ENCODE measurements at places on chromosomes 3 and 15.

- DNase-seq: no peak
These were observed 9.1 kb downstream of the KCNMB2 start for GRCh38 chr3:178545337-178545736.

- no peak for DNase-seq
These were observed 17.6 kb downstream of the ACAD11 start for GRCh38 chr3:132641837-132642538.

GRCh38 chr3:143146486-143147274 lies 27.1 kb downstream of the CHST2 start:
- no peak for DNase-seq

- DNase-seq: no peak
These were observed 2.8 kb downstream of the FURIN start for GRCh38 chr15:90871139-90871715.

- no peak for DNase-seq
These were observed 2.8 kb upstream of the C15orf40 start for GRCh38 chr15:83014205-83014653.

DNA sequence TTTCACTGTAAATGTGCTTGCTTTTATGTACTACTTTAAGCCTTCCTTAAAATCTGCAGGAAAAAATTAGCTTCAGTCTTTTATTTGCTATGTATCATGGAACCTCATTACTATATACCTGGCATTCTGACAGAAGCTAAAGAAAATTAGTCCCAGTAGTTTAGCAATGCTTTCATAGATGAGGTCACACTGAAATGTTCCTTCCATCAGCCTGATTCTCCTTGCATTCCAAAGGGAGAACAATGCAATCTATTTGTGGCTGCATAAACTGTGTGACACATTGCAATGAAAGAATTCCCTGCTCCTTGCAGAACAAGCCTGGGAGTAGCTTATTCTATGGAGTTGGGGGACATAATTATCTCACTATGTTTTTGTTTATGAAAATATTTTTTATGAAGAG lies 691.5 kb upstream of the ARPP21 start:
- no peak for DNase-seq

DNA sequence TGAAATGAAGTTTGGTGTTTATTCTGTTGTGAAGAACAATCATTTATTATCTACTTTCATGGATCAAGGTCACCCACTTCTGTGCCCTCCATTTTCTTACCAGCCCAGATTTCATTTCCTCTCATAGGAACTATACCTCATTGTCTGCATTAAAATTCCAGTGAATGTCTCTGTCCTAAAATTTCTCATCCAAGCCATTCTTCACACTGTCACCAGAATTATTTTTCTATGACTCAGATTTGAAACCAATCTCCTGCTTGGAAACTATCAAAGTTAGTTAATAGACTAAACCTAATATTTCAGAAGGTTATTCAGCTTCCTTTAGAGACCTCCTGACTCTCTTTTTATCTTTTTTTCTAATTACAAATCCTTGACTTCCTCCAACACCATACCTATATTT lies 364.1 kb upstream of the CBLB start:
- no peak for DNase-seq

- DNase-seq: no peak
These were observed 60.0 kb upstream of the SEC13 start for GRCh38 chr3:10380906-10381305.

DNA sequence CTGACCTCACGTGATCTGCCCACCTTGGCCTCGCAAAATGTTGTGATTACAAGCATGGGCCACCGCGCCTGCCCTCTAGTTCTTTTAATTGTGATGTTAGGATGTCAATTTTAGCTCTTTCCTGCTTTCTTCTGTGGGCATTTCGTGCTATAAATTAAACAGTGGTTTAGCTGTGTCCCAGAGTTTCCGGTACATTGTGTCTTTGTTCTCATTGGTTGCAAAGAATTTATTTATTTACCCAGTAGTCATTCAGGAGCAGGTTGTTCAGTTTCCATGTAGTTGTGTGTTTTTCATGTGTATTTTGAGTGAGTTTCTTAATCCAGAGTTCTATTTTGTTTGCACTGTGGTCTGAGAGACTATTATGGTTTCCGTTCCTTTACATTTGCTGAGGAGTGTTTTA lies 30.1 kb downstream of the MYRIP start:
- no peak for DNase-seq

DNA sequence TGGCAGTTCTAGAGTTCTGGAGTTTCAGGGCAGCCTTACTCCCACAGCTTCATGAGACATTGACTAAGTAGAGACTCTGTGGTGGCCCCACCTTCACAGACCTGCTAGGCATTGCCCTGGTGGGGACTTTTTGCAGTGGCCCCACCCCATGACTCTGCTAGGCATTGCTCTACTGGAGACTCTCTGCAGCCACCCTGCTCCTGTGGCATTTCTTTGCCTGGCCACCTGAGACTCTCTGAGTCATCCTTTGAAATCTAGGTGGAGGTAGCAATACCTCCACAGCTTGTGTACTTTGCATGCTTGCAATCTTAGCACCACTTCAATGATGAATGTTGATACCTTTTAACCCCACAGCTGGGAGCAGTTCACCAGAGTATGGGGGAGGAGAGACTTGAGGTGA lies 40.6 kb upstream of the DHX36 start:
- no peak for DNase-seq

DNA sequence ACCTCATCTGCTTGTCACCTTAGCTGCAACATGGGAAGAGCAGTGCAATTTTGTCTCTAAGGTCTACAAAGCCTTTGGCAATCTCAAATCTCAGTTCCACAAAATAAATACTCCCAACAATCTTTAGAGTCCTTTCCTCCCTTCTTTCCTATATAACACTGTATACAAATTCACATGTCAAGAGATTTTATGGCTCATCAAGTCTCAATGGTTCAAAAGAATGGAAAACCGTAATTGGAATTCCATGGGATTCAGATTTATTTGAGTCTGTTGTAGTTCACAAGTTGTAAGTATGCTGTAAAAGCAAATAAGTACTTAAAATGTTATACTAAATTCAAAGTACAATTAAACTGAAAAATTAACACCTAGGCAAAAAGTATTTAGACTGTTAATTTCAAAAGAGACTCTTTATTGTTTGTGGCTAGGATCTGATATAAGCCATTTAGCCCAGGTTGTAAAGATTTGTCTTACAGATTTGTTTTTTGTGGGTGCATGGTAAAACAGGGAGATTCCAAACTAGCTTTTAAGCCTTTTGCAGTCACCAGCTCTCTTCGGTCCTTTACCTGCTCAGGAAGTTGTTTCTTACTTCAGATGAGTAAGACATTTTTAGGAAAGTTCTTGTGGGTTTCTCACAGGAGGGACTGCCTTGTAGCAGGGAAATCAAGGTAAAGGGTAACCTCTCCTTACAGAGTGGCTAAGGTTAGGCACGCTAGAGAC lies 50.1 kb downstream of the CMSS1 start:
- no peak for DNase-seq

- no peak for DNase-seq
These were observed 86.9 kb downstream of the PEX5L start for GRCh38 chr3:179949869-179950268.

DNA sequence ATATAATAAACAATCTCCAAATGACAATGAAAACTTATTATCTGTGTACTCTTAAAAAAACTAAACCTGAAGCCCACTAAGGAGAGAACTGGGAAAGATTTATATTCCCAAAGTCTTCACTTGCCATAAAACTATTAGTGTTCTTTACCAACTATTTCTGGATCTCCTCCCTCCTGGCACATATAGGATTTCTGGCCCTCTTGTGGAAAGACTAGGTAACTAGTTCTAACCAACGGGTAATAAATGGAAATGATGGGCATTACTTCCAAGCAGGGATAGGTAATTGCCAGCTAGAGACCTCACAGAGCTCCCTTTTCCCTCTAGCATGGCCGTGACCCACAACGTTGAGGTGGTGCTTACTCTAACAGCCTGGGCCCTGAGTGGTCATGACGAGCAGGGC lies 110.1 kb downstream of the DNAH12 start:
- DNase-seq: no peak

- DNase-seq: no peak
These were observed 55.1 kb downstream of the NKIRAS1 start for GRCh38 chr3:23861689-23862088.

DNA sequence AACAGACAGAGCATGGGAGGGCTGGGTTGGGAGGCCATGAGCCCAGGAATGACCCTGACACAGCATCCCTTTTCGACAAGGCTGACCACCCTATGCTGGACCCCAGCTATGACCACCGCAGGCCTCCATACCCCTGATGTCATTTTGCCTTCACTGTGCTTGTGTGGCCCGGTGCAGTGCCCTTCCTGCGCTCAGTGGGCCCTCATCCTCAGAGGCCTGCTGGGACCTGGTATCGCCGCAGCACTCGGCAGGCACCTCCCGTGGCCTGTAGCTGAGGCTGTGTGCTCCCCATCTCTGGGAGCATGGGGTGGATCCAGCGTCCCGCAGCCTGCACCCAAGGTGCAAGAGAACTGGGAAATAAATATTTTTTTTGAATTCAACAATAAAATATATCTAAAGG lies 73.1 kb upstream of the MEF2A start:
- no peak for DNase-seq

DNA sequence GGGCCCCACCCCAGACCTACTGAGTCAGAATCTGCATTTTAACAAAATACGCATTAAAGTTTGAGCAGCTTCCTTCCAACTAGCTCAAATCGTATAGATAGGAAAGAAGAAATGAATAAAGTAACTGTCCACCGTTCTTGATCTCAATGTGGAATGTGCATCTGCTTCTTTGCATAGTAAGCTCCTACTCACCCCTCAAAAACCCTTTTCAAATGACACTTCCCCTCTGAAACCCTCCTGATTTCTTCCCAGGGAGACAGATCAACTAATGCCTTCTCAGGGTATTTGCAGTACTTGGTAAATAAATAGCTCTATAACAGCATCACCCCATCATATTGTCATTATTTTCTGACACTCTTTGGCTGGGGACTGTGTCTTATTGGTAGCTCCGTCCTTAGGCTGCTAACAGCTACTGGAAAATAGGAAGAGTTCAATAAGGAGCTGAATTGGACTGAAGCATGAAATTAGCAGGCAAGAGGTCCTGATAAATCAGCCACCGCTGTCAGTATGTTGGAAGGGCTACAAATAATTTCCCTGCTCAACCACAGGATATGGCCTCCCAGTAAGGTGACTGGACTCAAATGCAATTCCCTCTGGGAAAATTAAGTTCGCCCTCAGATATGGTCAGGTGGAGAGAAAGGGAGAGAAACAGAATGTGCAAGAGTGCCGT lies 10.2 kb downstream of the OXTR start:
- no peak for DNase-seq

- no peak for DNase-seq
These were observed 39.0 kb downstream of the U2SURP start for GRCh38 chr3:143040261-143040879.

- no peak for DNase-seq
These were observed 111.8 kb upstream of the MBNL1 start for GRCh38 chr3:152156880-152157279.

GRCh38 chr15:70324001-70324974 lies 226.6 kb upstream of the TLE3 start:
- DNase-seq: no peak

- DNase-seq: no peak
These were observed 146.4 kb upstream of the ONECUT1 start for GRCh38 chr15:52936489-52936888.

GRCh38 chr3:38205472-38205805 lies 40.1 kb downstream of the OXSR1 start:
- no peak for DNase-seq

DNA sequence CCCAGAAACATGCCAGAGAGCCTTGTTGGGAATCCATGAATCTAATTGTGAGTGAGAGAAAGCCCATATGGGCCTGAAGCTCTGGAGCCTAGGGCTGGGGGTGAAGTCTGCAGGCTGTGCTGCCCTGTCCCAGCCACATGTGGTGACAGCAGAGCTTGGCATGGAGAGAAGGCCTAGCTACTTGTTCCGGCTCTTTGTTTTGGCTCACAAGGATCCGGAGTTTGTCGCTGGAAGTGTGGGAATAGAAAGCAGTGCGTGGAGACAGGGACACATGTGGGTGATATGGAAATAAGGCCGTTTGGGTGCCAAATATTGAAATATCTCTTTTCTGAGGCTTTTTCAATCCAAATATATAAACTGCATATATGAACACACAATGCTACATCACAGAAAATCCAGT lies 78.2 kb downstream of the CLSTN2 start:
- DNase-seq: no peak

- no peak for DNase-seq
These were observed 1.2 kb upstream of the ICE2 start for GRCh38 chr15:60480149-60480548.

- no peak for DNase-seq
These were observed 57.9 kb downstream of the RBM6 start for GRCh38 chr3:49997862-49998261.

GRCh38 chr3:136332776-136333175 lies 82.6 kb downstream of the PCCB start:
- DNase-seq: no peak

DNA sequence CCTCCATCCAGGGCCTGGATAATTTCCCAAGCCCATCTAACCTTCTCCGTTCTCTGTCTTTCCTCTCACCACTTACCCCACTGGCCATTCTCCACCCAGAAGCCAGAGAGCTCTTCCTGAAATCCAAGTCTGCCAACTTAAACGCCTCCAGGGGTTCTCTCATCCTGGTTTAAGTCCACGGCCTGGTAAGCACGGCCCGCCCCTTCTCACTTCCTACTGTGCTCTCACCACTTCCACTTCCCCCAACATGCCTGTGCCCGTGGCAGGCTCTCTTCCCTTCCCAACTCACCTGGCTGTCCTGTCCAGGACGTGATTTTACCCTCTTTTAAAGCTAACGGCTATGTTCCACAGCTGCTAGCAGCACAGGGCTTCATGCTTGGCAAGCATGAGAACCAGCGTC lies 1.7 kb upstream of the CX3CR1 start:
- DNase-seq: no peak

DNA sequence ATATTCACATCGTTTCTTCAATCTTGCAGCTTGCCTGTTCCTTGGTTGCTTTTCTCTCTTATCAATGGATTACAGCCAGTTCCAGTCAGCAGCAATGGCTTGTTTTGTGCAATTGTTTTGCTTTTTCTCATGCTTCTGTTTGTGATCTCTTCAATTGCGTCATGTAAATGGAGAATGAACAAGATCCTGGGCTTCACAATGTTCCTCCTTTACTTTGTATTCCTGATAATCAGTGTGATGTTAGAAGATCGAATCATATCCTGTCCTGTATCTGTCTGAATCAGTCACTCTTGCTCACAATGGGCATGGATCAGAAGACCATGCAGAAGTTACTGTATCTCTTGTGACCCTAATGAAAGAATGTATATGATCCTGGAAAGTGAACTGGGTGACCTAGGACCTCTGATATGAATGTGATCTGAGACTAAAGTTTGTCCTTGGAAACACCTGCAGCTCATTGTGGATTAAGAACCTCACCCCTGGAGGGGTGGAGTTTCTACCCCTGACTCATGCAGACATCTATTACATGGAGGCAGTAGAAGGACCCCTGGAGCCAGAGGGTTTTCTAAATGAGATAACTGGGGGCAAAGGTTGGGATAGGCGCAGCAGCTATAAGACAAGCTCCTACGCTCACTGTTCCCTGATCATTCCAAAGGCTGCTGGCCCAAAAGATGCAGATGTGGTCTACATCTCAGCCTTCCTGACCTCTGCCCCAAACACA lies 32.2 kb downstream of the SLC24A1 start:
- no peak for DNase-seq

GRCh38 chr3:13518516-13518953 lies 30.4 kb upstream of the FBLN2 start:
- no peak for DNase-seq

All from NCI-H1417 treated with DMSO at 0.1 percent for 48 hours (cell line).